ENCODE measurements at places on chromosomes 2 and 18. TPM values are rescaled to one million over a fixed set of nuclear protein-coding genes. Genes with fewer than 3 reads are reported as not detected.

PLA2R1 gene
- total RNA-seq, result 2.6 TPM

STAT4 gene
- total RNA-seq, result 3.2 TPM

SIGLEC15 gene
- 0.09 TPM for total RNA-seq

WDR35 gene
- total RNA-seq, result 21.6 TPM

SH2D6 gene
- total RNA-seq, result 0.43 TPM

MC2R gene
- total RNA-seq, result not detected

CAPG gene
- 105 TPM for total RNA-seq

RIT2 gene
- total RNA-seq, result not detected

KIAA2012 gene
- total RNA-seq, result not detected

EML6 gene
- total RNA-seq, result 1.2 TPM
